ENCODE measurements at places on chromosomes 5 and 9. TPM values are rescaled to one million over a fixed set of nuclear protein-coding genes. Genes with fewer than 3 reads are reported as not detected.

RPL37 gene
- 1,640 TPM for polyA plus RNA-seq

GRCh38 chr9:38255599-38255998 is 136.9 kb upstream of the ALDH1B1 start:
- no peak for DNase-seq

DNA sequence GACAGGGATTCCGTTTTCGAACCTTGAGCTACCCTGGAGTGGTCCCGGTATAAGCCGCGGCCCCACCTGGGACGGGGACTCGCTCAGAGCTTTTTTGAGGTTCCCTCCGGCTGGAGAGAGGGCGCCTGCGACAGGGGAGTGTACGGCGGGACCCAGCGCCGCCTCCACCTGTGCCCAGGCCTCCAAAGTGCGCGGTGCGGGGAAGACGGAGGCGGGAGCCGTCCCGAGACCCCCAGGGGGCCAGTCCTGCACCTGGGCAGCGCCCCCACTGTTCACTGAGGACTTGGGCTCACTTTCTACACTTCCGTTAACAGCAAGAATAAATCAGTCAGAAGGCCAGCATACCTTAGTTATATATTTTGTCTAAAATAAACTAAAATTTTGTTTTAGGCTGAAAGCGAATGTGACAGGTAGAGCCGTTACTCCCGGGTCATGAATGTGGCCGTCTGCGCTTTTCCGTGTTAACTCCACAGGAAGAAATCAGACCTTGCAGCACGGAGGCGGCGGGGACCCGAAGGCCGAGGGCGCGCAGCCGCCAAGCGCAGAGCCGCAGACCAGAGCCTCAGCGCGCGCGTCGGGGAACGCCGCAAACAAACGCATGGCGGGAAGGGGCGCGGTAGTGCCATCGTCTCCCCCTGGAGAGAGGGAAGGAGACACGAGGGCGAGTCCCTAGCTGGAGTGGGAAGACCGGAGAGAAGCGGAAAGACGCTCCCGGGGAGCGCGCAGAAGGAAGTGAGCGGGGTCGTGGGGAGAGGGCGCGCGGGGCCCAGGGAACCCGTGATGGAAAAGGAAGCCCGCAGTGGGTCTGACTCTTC is 14.1 kb downstream of the TRIM7 start:
- no peak for DNase-seq

DNA sequence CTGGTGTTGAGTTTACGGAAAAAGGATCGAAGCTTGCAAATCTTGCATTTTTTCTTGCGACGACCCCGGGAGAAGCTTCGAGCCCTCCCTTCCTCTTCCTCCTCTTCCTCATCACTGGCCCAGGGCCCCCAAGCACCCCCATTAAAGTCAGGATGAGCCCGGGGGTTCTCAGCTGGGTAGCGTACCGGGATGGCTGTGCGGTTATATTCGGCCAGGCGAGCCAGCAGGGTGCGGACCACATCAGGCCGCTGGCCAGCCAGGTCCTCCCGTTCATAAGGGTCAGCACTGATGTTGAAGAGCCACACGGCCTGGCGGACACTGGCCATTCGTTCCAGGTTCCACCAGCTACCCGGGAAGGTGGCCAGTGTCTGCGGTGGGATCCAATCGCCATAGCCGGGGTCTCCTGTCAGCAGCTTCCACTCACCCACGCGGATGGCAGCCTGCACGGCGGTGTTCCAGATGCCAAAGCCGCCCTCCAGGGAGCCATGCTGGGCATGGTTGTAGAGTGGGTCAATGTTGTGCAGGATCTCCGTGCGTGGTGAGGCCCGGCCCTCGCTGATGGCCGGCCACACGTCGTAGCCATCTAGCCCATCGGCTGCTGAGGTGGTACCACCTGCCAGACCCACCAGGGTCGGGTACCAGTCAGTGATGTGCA is 5.3 kb downstream of the ARSI start:
- no peak for DNase-seq

DNA sequence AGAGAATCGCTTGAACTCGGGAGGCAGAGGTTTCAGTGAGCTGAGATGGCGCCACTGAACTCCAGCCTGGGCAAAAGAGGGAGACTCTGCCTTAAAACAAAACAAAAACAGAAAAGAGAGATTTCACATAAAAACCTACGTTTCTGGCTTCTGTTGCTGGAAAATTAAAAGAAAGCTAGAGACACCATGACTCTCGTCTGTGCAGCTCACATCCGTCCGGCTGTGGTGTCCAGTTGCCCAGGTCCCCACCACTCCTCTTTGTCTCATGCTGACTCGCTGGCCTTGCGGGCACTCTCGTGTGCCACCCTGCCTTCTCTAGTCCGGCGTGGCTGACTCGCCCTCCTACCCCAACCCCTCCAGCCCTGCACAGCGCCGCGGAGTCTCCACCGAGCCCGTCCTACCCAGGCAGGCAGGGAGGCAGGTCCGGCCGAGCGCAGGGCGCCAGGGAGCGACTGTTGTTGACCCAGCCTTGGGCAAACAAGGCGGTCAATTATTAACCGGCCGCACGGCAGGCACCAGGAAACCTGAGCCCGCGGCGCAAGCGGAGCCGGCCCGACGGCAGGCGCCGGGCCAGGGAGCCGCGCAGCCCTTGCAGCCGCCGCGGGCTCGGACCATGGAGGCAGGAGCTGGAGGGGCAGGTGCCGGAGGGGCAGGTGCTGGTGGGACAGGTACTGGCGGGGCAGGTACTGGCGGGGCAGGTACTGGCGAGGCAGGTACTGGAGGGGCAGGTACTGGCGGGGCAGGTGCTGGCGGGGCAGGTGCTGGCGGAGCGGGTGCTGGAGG is at the start of gene PRRT1B:
TSS of gene PRRT1B (plus strand) at position 521 of the 783 bp plus-strand sequence. CDS start at position 614, 93 bp downstream.
- DNase-seq: peak; percentile 64

Data from renal cortex interstitium (tissue), 15 donors.